NCI-H510A treated with DMSO at 0.1 percent for 48 hours (cell line): ENCODE measurements at places on chromosomes 1 and 21.

GRCh38 chr1:240399381-240399780 is 212.6 kb downstream of the GREM2 start:
- no peak for DNase-seq

GRCh38 chr1:59150577-59151386 is 146.1 kb upstream of the FGGY start:
- peak; percentile 31 for DNase-seq

DNA sequence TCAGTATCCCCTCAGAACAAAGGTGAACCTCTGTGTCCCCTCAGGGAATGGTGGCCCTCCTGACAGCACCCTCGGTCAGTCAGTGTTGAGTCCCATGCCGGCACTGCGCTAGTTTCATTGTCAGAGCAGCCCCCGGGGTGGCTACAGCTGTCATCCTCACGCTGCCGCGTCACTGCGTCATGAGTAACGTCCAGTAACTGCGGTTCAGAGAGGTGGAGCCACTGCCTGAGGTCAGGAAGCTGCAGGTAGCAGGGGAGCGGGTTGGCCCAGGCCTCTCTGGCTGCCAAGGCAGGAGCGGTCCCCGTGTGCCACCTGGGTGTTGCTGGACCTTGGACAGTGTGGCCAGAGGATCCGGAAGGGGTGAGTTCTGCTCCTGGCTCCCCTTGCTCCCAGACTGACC is 20.2 kb upstream of the WNT4 start:
- DNase-seq: no peak

DNA sequence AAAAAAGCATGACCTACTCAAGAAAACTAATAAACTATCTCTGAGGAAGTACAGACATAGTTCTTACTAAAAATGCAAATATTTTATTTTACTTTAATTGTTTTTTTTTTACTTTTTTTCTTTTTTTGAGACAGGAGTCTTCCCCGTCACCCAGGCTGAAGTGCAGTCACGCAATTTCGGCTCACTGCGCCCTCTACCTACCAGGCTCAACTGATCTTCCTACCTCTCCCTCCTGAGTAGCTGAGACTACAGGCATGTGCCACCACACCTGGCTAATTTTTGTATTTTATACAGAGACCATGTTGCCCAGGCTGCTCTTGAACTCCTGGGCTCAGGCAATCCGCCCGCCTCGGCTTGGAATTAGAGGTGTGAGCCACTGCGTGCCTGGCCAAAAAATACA is 1263.1 kb downstream of the KCNT2 start:
- DNase-seq: no peak

DNA sequence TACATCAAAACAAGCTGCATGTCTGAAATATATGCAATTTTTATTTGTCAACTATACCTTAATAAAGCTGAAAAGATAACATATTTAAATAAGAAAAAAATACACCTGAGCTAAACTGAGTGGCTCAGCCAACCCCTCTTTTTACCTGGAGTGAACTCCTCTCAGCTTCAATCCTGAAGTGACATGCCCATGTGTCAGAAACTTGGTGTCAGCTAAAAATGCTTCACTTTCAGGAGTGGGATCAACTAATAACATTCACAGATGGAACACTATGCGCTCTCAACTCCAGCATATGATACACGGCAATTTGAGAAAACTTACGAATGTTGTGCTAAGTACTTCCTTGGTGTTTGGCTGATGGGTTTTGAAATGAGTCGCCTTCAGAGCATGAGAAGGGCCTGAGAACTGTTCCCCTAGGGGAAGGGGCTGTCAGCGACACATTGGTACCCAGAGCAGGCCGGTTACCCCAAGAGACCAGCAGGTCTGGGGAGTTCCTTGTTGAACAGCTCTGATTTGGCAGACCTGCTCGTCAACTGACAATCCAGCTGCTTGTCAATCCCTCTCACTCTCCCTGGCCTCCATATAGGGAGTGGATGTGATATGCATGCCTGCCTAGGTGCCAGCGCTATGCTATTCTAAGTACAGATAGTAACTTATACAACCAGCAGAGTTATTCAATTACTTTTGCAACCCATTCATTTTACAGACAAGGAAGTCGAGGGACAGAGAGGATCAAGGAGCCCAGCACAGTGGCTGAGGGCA is 267.7 kb downstream of the PCP4 start:
- no peak for DNase-seq

DNA sequence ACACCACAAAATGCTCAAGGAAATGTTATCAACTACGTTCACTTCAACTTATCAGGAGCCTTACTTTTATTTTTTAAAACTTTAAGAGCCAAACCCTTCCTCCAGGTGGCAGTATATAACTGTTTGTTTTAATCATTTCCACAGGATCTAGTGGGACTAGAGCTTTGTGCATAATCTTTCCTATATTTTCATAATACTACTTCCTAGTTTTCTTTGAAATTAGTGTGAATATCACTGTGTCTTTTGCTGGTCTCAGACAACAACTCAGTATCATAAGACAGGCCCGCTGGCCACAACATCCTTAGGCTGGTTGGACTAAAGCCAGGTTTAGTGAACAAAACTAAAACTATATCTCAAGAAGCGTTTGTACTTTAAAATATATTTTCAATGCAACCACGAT is 145.5 kb downstream of the TIAM1 start:
- DNase-seq: peak; percentile 74

DNA sequence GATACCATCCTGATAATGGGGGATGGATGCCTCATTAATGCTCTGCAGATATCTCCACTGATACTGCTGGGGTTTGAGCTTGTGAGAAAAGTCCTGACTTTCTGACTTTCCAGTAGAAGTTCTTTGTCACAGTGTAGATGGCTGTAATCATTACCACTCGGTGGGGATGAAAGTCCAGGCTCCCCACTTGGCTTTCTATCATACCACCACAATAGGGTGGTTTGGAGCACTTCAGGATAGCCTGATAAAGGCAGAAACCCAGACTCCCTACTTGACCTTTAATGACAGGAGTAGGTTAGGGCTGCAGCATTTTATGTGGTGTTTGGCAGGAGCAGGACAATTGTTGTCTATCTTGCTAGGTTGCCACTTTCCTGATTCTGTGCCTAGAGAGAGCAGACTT is 294.1 kb downstream of the BRINP3 start:
- DNase-seq: no peak

GRCh38 chr1:159942632-159943277 is 2.7 kb downstream of the IGSF9 start:
- DNase-seq: no peak

GRCh38 chr1:175479521-175480342 is 263.7 kb downstream of the TNR start:
- no peak for DNase-seq

DNA sequence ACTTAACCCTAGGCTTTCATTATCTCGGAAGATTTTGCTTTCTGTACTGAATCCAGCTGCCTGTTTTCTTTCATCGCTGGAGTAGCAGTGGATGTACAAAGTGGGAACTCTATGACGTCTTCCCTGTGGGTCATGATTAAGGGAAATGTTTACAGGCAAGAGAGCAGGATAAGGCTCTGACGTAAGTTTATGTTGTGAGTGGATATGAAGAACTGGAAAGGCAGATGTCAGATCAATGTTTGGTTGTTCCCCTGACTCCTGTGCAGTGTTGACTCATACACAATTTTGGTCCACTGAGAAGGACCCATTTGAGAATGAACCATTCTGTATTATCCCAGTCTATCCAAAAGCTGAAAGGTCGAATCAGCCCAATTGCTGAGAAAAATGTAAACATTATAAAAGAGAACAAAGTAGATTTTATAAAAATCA is 292.4 kb downstream of the GRIK1 start:
- DNase-seq: no peak

DNA sequence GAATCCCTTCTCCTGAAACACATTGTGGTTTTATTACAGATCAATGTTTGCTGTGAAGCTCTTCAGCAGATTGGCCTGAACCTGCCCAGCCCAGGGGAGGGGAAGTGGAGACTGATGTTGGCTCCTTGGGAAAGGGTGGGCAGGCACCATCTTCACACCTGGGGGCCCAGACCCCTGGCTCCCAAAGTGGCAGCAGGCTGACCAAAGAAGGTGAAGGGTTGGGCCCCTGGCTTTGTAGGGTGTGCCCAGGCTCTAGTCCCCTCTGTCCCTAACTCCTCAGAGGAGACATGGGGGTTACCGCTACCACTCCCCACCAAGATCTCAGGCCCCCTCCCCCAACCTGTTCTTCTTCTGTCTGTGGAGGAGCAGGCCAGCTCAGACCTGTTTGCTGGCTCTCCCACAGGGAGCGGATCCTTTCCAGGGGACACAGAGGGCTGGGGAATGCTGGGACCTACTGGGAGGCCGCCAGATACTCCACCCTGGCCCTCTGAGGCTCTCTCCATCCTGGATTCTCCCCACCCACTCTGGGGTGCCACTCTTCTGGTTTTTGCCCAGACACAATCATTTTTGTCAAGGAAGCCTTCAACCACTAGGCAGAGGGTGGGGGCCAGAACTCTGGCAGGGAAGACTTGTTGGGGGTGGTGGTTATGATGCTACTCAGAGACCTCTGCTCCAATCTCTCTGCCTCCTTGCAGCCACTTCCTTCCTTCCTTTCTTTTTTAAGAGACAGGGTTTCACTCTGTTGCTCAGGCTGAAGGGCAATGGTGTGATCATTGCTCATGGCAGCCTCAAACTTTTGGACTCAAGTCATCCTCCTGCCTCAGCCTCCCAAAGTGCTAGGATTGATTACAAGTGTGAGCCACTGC is 5.0 kb upstream of the EFNA3 start:
- DNase-seq: no peak

DNA sequence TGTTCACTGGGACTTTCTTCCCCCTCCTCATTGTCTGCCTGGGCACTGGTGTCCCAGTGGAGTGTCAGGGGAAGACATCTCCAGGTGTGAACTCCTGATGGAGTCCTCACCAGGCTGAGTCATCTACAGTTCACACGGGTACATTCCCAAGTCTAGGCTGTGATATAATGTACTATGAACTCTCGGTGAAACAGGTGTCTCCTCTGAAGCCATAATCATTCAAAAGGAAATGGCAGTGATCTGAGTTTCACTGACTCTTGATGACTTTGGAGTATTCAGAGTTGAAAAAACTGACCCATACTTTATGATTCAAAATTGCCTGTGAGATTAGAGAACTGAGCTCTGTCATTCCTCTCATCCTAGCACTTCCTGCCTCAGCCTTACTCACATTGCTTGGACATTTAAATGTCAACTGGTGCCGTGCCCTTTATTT is 9.1 kb downstream of the LAMC2 start:
- DNase-seq: no peak

DNA sequence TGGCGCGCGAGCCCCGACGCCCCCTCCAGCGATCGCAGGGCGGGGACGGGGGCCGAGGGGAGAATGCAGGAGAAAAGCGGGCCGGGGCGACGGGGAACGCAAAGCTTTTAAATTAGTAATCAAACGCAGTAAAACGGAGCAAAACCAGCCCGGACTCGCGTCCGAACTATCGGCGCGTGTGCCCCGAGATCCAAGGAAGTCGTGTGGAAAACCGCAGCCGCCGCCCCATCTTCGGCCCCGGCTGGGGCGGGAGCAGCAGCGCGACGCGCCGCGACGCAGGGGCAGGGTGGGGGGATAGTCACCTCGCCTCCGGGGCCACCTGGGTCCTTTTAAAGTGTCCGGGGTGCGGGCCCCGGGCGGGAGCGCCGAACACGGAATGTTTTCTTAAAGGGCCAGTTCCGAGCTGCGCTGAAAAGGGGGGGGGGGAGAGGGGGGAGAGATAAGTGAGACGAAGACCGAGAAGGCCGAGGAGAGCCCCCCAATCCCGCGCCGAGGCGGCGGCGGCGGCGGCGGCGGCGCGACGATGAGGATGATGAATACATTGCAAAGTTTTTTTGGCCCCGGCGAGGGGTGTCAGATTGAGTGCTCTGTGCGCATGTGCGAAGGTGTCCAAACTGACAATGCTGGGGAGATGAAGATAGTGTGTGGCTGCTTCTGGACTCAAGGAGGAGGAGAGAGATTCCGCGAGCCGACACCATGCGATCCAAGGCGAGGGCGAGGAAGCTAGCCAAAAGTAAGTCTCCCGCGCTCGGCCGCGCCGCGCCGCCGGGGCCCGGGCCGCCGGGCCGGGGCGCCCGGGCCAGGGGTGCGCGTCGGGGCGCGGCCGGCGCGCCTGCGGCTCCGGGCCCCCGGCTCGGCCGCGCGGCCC is at the start of gene PRDM16:
TSS of gene PRDM16 (plus strand) at position 640 of the 868 bp plus-strand sequence. CDS start at position 697, 57 bp downstream.
- DNase-seq: no peak

GRCh38 chr1:66552829-66553228 is 18.9 kb downstream of the SGIP1 start:
- DNase-seq: no peak

- DNase-seq: no peak
Measured at GRCh38 chr21:36704958-36705678, 6.2 kb downstream of the SIM2 start.

- DNase-seq: no peak
Measured at GRCh38 chr1:235275836-235276235, 52.1 kb downstream of the ARID4B start.

DNA sequence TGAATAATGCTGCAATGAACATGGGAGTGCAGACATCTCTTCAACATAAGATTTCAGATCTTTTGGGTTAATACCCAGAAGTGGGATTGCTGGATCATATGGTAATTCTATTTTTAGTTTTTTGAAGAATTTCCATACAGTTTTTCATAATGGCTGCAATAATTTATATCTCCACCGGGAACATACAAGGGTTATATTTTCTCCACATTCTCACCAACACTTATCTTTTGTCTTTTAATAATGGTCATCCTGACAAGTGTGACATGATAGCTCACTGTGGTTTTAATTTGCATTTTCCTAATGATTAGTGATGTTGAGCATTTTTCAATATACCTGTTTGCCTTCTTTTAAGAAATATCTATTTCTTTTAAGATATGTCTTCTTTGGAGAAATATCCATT is 44.5 kb upstream of the WARS2 start:
- DNase-seq: no peak

DNA sequence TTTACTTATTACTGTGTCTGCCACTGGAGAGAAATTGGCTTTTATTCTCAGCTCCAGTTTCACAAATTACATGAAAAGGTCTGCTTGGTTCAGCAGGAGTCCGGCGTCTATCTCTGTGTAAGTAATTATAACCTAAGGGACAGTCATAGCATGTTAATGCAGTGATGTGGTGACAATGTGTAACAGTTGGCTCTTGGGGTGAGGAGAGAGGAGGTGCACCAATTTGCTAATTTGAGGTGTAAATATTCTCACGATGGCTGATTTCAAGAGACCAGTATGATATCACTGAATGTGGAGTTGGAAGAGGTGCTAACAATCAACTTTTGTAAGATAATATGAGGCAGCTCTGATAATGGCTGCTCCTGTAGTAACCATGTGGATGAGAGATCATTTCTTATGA is 86.1 kb downstream of the CTH start:
- no peak for DNase-seq

GRCh38 chr21:43777953-43778352 is 1.8 kb upstream of the CSTB start:
- DNase-seq: no peak

DNA sequence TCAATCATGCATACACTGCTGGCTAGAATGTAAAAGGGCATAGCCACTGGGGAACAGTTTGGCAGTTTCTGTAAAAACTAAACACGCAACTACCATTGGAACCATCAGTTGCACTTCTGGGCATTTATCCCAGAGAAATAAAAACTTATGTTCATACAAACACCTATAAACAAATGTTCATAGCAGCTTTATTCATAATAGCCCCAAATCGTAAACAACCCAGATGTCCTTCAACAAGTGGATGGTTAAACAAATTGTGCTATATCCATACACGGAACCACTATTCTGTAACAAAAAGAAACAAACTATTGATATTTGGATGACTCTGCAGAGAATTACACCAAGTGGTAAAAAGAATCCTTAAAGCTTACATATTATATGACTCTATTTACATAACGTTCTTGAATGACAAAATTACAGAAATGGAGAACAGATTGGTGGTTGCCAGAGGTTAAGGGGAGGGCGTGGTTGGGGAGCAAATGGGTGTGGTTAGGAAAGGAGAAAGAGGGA is 22.8 kb downstream of the LACTBL1 start:
- DNase-seq: no peak

- DNase-seq: no peak
Measured at GRCh38 chr1:182196897-182197870, 135.7 kb upstream of the ZNF648 start.
